ENCODE measurements at places on chromosomes 6 and 20.
A peak's percentile ranks its signal among the peaks of the same experiment; 100 is the strongest.

DNA sequence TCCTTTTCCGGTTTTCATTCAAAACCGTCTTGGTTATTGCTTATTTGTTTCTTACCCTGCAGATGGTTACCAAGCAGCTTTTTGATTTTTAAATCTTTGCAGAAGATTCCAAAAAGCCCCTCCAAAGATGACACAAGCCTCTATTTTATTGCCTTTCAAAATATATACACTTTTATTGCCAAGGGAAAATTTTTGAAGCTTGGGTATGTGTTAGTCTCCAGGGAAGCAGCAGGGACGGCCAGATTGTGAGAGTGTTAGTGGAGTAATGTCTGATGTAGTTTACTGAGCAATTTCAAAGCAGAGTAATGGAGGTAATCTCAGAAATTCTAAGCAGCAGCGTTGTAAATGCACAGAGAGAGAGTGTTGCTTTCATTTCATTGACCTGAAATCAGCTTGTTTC, 193.8 kb downstream of the FARS2 start:
- no peak for DNase-seq

GRCh38 chr6:167394339-167394738, 69.5 kb downstream of the TTLL2 start:
- DNase-seq = peak; percentile 2

DNA sequence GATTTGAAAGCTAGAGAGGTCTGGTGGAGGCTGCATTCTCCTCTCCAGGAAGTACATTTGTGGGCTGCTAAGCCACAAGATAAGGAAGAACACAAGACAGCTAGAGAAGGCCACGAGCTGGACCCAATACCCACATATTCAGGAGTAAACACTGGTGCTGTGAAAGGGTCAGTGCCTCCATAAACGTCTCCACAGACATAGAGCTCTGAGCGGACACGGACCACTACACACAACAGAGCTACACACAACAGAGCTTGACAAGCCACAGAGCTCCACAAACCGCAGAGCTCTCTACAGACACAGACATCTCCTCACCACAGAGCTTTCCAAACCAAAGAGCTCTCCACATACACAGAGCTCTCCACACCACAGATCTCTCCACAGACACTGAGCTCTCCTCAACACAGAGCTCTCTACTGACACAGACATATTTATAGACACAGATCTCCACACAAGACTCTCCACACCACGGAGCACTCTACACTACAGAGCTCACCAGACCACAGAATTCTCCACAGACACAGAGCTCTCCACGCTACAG, 51.9 kb downstream of the ERMARD start:
- DNase-seq = no peak

GRCh38 chr6:52558266-52559000, 18.4 kb downstream of the TRAM2 start:
- no peak for DNase-seq

DNA sequence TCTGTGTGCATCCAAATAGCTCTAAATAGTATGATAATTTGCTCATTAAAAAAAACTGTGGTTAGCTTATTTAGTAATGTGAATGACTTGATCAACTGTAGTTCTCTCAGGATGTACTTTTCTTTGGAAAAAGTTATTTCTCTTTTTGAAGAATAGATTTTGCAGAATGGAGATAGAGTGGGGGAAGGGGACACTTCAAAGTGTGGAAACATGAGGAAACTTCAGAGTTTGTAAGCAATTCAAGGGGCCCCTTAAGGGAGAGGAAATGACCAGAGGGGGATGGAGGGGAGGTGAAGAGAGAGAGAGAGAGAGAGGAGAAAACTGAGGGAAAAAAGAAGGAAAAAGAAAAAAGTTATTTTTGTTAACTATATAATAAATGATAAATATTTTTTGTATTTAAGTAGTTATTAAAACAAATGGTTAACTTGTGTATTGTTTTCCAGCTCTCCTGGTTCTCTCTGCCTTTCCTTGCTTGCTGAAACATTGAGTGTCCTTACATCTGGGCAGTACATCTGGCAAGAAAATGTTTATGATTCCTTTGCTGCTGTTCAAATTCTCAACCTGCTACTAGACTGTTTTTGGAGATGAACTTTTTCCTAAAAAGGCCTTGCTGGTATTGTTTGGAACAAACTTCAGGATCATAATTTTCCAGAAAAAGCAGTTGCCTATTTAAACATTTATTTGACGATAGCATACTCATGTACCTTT, 497.5 kb upstream of the CITED2 start:
- no peak for DNase-seq

GRCh38 chr6:16475494-16475781, 237.1 kb downstream of the GMPR start:
- DNase-seq = no peak

GRCh38 chr6:28161410-28162079, 19.9 kb downstream of the ZKSCAN8 start:
- DNase-seq = peak; percentile 56

- DNase-seq = no peak
Observed at GRCh38 chr6:90297115-90297866, 648 bp upstream of the BACH2 start.

GRCh38 chr20:61303675-61304074, 51.6 kb downstream of the CDH4 start:
- no peak for DNase-seq

- DNase-seq = no peak
Observed at GRCh38 chr6:39193201-39193791, 36.0 kb downstream of the KCNK5 start.

GRCh38 chr6:153511896-153512496, 380.9 kb upstream of the RGS17 start:
- peak; percentile 7 for DNase-seq

DNA sequence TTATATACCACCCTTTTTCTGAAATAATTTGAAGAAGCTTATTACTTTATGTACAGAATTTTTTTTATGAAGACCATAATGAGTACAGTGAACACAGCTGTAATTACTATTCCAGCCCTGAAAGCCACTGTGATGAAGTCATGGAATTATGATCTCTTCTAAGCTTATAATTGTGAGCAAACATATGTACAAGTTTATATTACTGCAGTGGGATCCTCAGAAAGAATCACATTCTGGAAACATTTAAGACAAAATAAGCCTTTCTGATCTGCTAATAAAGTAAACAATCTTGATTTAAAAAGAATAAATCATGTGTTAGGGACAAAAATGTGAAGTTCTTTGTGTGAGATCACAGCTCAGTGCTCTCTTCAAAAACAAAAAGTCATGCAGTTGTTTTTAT, 560.4 kb downstream of the CD109 start:
- DNase-seq = no peak

GRCh38 chr6:67458265-67458664, 1176.8 kb upstream of the ADGRB3 start:
- DNase-seq = no peak

DNA sequence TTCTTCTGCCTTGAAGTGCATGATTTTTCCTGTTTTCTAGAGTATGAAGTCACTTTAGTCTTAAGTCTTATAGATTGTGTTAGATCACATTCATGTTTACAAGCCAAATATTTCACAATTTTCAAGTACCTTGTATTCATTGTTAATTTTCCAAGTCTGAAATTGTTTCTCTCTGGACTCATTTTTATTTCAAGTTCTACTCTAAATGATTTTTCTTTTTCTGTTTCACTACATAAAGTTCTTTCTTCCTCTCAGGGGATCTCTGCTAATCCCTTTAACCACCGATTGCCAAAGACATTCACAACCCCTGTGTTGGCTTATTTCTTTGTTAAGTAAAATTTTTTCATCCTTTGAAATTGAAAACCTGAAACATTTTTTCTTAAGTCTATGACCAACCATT, 805.7 kb downstream of the KIF16B start:
- no peak for DNase-seq

GRCh38 chr6:87661016-87661415, 41.0 kb downstream of the AKIRIN2 start:
- no peak for DNase-seq

Data from putamen (tissue), 1 donor.